Astrocyte of the hippocampus (primary cell): ENCODE measurements at places on chromosomes 4 and X.

GRCh38 chr4:80006935-80007744 lies 65.9 kb downstream of the ANTXR2 start:
- no peak for DNase-seq

GRCh38 chr4:186845137-186845842 lies 121.6 kb upstream of the FAT1 start:
- DNase-seq: peak; percentile 80

GRCh38 chr4:88503344-88503743 lies 20.2 kb downstream of the PYURF start:
- DNase-seq: no peak

DNA sequence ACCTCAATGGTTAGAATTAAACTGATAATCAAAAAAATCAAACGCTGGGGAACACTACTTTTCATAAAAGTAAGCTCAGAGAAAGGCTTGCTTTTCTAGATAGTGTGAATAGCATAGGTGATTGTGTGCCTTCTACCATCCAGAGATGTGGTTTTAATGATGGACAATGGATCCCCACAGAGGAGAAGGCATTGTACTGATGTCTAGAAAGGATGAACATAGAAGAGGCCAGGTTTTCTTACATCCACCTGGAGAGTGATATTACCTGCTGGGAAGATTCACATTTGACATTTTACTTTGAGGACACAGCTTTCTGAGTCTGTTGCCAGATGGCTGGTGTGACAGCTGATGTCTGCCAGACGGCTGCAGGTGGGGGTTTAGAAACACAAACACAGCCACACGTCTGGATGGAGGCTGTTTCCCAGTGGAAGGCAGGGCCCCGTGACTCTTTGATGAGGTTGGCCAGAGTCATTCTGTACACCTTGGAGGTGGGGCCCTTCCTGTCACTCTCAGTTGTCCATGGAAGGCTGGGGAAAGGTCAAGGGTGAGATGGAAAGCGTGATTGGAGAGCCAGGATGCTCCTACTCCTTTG lies 114.4 kb downstream of the PSAPL1 start:
- no peak for DNase-seq

GRCh38 chr4:80154545-80154933 lies 42.8 kb upstream of the PRDM8 start:
- DNase-seq: no peak
